ENCODE measurements at places on chromosomes 3 and 15. TPM values are rescaled to one million over a fixed set of nuclear protein-coding genes. Genes with fewer than 3 reads are reported as not detected.

SSR3 gene
- total RNA-seq: 209 TPM

SYNPR gene
- total RNA-seq: 0.43 TPM

EHHADH gene
- 9.0 TPM for total RNA-seq

EPHA3 gene
- total RNA-seq: 11.7 TPM

CLSTN2 gene
- total RNA-seq: 2.4 TPM

CNBP gene
- 390 TPM for total RNA-seq

RAD51 gene
- total RNA-seq: 2.2 TPM

SOX14 gene
- not detected for total RNA-seq

IL17RD gene
- 4.8 TPM for total RNA-seq

SAMD7 gene
- not detected for total RNA-seq

DIPK2A gene
- 125 TPM for total RNA-seq

CCDC54 gene
- not detected for total RNA-seq

TJP1 gene
- 211 TPM for total RNA-seq

COL8A1 gene
- total RNA-seq: 84.6 TPM

EAF1 gene
- 25.3 TPM for total RNA-seq

WDR6 gene
- total RNA-seq: 88.7 TPM

EFCAB12 gene
- total RNA-seq: 8.8 TPM

C2CD4A gene
- total RNA-seq: 0.34 TPM

NANOGP8 gene
- 0.92 TPM for total RNA-seq

NECTIN3 gene
- 20.1 TPM for total RNA-seq

CHST13 gene
- total RNA-seq: 2.7 TPM

CCDC39 gene
- total RNA-seq: 6.7 TPM

TMEM207 gene
- total RNA-seq: not detected

WNT7A gene
- 2.0 TPM for total RNA-seq

ELL3 gene
- total RNA-seq: 4.8 TPM

TRH gene
- total RNA-seq: 0.40 TPM

ACTL6A gene
- 35.5 TPM for total RNA-seq

KIF7 gene
- total RNA-seq: 6.5 TPM

SGO1 gene
- total RNA-seq: 1.0 TPM

MOBP gene
- total RNA-seq: 0.18 TPM

RBPMS2 gene
- total RNA-seq: 3.9 TPM

P3H2 gene
- total RNA-seq: 50.4 TPM

TBL1XR1 gene
- 203 TPM for total RNA-seq

CD276 gene
- total RNA-seq: 39.5 TPM

ARNT2 gene
- 12.2 TPM for total RNA-seq

HES1 gene
- 70.6 TPM for total RNA-seq

KLF15 gene
- total RNA-seq: 31.1 TPM

AP3B2 gene
- total RNA-seq: 0.94 TPM

HLTF gene
- 19.4 TPM for total RNA-seq

CCR3 gene
- total RNA-seq: 0.15 TPM

LIPH gene
- total RNA-seq: 8.8 TPM

GOLGA6L10 gene
- 2.6 TPM for total RNA-seq

CP gene
- total RNA-seq: 143 TPM

NMNAT3 gene
- total RNA-seq: 10.2 TPM

EIF4E3 gene
- 11.4 TPM for total RNA-seq

COL6A6 gene
- 4.8 TPM for total RNA-seq

IL5RA gene
- 23.3 TPM for total RNA-seq

EXD1 gene
- total RNA-seq: not detected

CHRFAM7A gene
- 7.4 TPM for total RNA-seq

CCRL2 gene
- total RNA-seq: 20.6 TPM

PRICKLE2 gene
- total RNA-seq: 35.8 TPM

INSYN1 gene
- 3.1 TPM for total RNA-seq

KAT2B gene
- total RNA-seq: 42.6 TPM

NOP10 gene
- 136 TPM for total RNA-seq

Measured in lung (tissue), 17 donors.